ENCODE measurements at places on chromosomes 6 and 20.

DNA sequence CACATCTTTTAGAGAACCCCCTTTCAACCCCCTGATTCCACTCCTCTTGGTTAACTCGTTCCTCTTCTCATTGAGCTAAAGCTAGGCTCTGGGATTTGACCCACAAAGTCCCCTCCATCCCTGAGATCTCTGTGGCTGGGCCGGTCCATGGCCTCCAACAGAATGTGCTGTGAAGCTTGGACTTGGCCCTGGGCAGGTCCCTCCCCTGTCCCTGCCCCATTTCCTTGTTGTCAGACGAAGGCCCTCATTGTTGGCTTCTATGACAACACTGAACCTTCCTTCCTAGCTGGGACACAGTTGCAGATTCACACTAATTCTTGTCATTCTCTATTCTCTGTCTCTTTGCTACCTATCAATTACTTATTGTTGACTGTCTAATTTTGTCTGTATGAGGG is 156.1 kb downstream of the SYCP2 start:
- DNase-seq, result no peak

- DNase-seq, result no peak
Measured at GRCh38 chr6:41728073-41728936, 7.1 kb downstream of the TFEB start.

DNA sequence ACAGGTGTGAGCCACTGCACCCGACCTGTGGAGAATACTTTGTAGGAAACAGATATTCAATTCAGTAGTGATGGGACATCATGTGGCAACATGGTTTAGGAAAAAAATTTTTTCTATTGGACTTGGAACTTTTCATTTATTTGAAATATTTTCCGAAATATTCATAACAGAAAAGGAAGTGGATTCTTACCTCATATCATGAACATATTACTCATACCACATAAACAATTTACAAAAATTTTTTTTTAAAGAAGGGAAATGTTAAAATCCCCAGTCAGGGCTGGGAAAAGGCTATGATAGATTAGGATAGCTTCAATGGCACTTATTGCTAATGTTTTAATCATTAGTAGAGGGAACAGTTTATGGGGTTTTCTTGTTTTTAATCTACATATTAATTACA is 6.8 kb upstream of the ALDH8A1 start:
- no peak for DNase-seq

DNA sequence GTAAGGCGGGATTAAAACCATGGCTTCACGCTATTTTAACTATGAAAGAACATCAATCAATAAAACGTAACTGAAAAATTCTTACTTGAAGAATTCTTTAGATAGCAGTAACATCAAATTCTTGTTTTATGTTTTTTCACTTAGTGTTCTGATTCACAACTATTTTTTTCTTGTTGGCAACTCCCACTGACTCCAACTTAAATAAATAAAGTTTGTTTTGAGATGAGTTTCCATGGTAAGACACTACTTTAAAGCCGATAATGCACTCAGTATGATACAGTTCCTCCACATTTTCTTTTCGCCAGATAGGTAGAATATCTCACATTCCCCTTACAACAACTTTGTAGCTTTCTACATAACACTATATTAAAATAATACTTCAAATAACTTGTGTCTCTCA is 33.1 kb upstream of the CNKSR3 start:
- no peak for DNase-seq

Measured in GM19239 (cell line).